T-cell (primary cell): ENCODE measurements at places on chromosomes 16 and 17.

DNA sequence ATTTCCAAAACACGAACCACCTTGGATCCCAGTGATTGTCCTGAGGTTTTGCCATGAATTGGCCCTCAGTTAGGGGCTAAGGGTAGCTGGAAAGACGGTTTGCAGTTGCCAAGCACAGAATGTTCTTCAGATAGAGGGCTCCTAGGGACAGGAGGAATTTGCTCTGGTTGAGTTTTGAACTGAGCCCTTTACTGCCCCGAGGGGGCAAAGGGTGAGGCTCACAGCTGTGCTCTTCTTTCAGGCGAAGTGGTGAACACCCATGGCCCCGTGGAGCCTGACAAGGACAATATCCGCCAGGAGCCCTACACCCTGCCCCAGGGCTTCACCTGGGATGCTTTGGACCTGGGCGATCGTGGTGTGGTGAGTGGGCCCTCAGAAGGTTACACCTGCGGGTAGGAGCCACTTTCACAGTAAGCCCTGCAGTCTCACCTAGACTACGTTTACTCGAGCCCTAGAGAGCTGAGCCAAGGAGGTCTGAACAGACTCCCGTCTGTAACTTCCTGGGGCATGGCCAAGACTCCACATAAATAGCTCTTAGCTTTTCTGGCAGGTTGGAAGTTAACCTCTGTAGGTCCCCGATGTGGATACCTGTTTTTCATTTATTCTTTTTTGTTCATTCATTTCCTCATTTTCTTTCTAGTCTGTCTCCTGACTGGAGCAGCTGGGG, 32.5 kb downstream of the NMT1 start:
- no peak for DNase-seq

GRCh38 chr16:85423631-85424030, 189.5 kb upstream of the GSE1 start:
- DNase-seq, result no peak

DNA sequence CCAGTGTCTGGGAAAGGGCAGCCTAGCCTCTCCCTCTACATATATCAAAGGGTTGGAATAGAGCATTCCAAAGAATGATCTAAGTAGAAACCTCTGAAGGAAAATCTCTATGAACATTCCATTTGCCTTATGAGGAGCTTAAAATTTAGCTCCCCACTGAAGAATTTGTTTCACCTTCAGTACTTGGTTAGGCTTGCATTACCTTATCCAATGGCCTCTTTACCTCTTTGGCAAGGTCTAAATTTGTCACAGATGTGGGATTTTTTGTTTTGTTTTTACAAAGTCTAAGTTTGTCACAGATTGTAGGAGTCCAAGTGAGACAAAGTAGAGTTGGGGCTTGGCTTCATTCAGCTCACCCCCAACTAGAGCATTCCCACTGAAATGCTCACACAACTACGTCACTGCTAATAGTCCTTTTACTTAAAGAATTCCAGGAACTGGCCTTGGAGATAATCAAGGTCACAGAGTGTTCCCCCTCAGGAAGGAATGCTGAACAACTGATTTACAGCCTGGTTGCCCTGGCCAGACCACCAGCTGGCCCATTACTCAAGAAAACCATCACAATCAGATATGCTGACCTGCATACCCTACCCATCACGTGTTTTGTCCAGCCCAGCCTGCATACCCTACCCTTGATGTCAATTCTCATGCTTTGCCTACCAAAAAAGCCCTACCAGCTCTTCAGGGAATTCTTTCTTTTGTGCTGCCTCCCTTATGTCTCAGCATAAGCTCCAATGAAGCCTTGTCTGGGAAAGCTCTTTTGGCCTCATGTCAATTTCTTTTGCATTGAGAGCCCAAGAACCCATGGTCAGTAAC, 26.5 kb upstream of the PPM1D start:
- no peak for DNase-seq

GRCh38 chr16:73062743-73063733, 15.1 kb upstream of the ZFHX3 start:
- no peak for DNase-seq

DNA sequence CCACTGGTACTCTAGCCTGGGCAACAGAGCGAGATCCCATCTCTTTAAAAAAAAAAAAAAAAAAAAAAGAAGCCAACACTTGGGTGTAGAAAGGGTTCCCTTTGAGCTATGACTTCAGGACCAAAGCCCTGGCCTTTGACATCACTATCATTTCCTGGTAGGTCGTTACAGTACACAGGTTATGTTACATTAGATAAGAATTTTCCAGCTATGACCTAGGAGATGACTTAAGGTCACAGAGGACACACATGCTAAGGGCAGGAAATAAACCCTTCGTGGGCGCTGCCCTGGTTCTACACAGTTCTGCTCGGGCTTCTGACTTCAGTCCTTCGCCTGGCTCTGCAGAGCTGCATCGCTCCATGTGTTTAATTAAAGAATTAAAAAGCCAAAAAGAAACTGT, 112.0 kb downstream of the ADCY9 start:
- no peak for DNase-seq

GRCh38 chr16:67195676-67196075, 3.3 kb upstream of the ELMO3 start:
- DNase-seq, result no peak

GRCh38 chr17:77679589-77679988, 278.9 kb upstream of the TNRC6C start:
- DNase-seq, result no peak

GRCh38 chr16:5781436-5781835, 683.8 kb upstream of the EEF2KMT start:
- no peak for DNase-seq

DNA sequence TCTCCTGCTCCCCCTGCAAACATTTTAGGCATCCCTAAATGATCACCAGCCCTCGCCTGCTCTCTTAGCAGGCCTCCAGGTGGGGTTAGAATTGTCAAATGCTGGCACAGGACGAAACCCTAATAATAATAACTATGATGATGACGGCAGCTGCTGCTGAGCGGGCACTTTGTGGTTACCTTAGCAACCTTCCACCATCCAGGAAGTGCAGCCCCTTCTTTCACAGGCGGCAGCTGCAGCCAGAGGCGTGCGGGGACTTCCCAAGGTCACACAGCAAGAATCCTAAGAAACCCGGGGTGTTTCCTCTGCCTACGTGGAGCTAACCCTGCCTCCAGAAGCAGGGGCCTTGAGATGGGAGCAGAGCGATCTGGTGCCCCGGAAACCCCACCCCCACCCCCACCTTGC, 22.4 kb upstream of the EIF1 start:
- DNase-seq, result peak; percentile 58

- DNase-seq, result no peak
These were observed 524 bp downstream of the EFTUD2 start for GRCh38 chr17:44898768-44899073.

DNA sequence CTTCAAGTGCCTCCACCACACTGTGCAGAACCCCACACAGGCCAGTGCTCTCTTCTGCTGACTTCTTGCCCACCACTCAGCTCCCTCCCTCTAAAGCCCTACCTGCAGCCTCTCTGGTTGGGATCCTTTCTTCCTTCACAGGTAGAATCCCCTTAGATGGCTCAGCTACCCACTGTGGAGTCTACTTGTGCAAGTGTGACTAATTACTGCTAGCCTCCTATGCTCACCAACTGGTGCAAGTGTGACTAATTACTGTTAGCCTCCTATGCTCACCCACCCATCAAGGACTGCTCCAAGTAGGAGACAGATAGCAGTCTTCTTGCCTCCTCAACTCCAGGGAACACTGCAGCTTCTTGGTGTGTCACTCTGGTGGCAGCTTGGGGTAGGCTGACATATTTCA, 43.6 kb downstream of the TEX14 start:
- no peak for DNase-seq

GRCh38 chr16:84928679-84929420, 82.5 kb downstream of the ZDHHC7 start:
- DNase-seq, result no peak

DNA sequence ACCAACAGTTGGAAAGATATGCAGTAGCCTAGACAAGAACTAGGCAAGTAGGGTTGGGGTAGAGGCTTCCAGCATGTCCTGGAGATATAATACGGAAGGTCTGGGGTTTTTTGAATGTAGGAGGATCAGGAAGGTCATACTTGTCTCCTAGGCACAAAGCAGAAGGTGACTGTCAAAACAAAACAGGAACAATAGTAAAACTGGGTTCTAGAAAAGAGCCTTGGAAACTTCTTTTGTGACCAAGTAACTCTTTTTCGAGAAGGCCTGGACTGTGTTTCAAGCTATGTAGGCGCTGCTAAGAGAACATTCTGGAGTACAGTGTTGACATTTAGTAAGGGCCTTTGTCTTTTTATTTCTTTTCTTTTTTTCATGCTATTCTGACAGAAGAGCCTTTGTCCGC, 26.9 kb upstream of the TENT4B start:
- no peak for DNase-seq

GRCh38 chr17:15447928-15448579, 19.4 kb downstream of the CDRT4 start:
- no peak for DNase-seq

DNA sequence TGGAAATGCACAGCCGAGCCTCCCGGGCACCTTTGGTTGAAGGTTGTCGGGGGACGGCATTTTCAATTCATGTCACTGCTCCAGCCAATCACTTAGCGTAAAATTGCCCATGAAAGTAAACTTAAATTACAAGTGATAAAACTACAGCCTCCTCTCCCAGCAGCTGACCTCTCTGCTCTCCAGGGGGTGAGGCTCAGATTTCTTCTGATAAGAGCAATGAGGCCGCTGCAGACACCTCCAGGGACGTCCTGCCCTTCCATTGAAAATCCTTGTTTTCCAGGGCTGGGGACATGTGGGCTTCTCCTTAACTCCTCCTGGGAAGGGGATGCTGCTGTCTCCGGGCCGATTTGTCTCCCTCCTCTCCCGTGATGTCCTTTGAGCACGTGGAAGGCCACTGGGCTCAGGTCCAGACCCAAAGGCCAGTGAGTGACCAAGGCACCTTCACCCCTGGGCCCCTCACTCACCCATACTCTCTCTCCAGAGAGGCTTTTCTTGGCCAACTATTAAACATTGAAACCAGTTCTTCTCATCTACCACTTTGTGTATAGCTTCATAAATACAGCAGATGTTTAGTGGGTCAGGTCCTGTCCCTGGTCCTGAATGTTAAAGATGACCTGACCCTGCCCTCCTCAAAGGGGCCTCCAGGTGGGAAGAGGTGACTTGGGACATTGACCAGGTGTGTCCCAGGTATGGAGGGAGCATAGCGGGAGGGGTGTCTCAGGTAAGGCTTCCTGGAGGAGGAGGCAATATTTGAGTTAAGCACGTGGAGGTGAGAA, 52.3 kb downstream of the MGAT5B start:
- DNase-seq, result no peak

DNA sequence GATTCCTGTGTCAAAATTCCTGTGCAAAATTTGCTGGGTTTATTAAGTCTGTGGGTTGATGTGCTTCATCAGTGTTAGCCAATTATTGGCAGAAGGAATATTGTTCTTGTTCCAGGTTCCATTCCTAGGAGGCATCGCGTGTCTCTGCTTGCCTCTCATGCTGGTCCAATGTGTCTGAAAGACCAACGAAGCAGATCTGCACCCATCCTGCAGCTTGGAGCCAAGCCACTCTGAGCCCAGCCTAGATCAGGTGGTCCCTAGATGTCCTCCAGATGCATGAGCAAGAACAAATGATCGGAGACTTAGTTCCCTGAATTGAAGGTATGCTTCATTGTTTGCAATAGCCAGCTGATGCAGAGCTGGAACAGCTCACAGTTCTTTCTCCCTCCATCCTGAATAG, 10.5 kb upstream of the PIK3R6 start:
- no peak for DNase-seq

- no peak for DNase-seq
These were observed 23.9 kb downstream of the ABCC3 start for GRCh38 chr17:50658616-50659015.

- no peak for DNase-seq
These were observed 3.8 kb upstream of the NPB start for GRCh38 chr17:81898029-81898866.

DNA sequence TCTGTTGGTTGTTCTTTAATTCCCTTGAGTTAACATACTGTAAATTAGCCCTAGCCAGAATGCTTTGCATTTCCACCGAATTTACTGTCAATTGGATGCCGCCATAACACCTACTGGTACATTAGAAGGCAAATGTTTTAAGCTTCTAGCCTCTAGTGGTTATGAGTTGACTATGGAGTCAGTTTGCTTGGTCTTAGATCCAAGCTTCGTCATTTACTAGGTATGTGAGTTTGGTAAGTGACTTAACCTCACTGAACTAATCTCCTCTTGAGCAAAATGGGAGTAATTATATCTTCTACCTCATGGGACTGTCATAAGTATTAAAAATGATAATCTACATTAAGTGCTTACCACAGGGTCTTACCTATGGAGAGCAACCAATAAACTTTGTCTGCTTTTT, 20.4 kb upstream of the CDH11 start:
- no peak for DNase-seq

- DNase-seq, result no peak
These were observed 27.3 kb upstream of the GSG1L start for GRCh38 chr16:28090646-28091377.

GRCh38 chr17:83190601-83191387, 111.4 kb downstream of the METRNL start:
- no peak for DNase-seq

- no peak for DNase-seq
These were observed 58.5 kb downstream of the XYLT1 start for GRCh38 chr16:17412221-17412620.

DNA sequence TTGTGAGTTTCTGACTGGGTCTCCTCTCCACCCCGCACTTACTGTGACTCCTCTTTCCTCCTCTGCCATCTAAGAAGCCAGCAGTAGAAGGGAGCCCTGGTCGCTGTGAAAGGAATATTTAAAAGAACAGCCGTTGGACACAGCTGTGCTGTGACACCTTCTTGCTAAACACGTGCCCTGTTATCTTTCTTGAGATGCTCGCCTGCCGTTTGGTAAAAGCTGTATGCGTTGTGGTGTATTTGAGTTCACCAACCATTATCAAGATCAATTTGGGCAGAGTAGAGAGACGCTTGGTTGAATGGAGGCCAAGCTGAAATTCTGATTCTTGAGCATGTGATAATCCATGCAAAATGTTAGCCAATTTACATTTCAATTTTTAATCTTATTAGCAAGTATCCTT, 3.8 kb downstream of the GID4 start:
- no peak for DNase-seq

GRCh38 chr16:27751233-27751632, 201.3 kb downstream of the KATNIP start:
- DNase-seq, result no peak

- DNase-seq, result no peak
These were observed 3.2 kb downstream of the SGF29 start for GRCh38 chr16:28556914-28557320.

DNA sequence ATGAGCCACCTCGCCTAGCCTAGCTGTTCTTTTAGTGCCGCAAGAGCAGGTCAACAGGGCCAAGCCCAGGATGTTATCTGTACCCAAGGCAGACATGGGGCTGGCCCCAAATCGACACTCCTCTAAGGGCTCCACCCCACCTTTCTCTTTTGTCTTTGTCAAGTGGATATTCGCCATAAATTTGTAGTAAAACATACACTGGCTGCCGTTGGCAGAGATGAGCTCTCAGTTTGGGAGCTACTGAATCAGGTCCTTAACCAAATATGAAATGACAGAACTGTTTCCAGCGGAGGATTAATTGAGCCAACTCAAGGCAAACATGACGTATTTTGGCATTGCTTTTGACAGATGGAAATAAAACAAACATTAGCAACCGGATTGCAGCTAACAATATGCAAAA, 556.9 kb upstream of the CDH5 start:
- no peak for DNase-seq
